Activated CD4-positive, alpha-beta T cell treated with anti-CD3 and anti-CD28 coated beads, Interleukin-2, amount 50 U/mL, for 48 hours (primary cell): ENCODE measurements at places on chromosomes 5 and 9.

DNA sequence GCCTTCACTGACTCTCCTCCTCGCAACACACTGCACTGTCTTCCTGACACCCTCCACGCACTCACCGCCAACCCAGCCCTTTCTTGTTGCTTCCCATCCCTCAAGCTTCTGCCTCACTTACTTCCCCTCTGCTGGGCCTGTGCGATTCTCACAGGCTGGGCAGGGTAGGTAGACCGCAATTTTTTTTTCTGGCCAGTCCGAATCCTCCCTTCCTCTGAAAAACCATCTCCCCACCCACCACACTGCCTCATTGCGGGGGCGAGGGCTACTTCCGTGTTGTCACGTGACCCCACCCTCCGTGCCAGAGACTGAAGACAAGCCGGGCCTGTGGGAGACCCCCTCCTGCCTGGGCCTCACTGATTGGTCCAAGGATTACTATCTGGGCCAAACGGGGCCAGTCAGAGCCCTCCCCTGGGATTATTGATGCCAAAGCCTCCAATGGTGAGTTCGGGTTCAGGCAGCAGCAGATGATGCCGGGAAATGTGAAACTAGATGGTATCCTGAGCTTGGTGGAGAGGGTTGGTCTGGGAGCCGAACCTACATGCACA, 73.1 kb downstream of the STK10 start:
- peak; percentile 87 for DNase-seq

DNA sequence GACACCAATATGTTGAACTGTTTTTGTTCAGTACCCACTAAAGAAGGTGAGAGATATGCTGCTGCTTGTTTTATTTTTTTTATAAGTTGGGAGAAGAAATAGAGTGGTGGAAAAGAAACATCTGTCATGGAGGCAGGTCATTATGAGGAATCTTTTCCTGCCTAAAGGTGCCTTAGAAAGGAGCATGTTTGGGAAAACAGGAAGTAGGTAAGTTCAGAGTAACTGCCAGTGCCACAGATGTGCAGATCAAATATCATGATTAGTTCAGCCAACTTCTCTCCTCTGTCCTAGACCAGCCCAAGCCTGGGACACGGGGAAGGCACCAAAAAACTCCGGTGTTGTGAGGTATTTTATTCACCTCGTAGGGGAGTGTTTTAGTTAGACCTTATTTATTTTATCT, 144.2 kb downstream of the MAN2A1 start:
- DNase-seq = no peak

GRCh38 chr5:7881091-7881490, 12.1 kb downstream of the MTRR start:
- no peak for DNase-seq

GRCh38 chr9:133910855-133911514, 81.1 kb downstream of the VAV2 start:
- DNase-seq = no peak

DNA sequence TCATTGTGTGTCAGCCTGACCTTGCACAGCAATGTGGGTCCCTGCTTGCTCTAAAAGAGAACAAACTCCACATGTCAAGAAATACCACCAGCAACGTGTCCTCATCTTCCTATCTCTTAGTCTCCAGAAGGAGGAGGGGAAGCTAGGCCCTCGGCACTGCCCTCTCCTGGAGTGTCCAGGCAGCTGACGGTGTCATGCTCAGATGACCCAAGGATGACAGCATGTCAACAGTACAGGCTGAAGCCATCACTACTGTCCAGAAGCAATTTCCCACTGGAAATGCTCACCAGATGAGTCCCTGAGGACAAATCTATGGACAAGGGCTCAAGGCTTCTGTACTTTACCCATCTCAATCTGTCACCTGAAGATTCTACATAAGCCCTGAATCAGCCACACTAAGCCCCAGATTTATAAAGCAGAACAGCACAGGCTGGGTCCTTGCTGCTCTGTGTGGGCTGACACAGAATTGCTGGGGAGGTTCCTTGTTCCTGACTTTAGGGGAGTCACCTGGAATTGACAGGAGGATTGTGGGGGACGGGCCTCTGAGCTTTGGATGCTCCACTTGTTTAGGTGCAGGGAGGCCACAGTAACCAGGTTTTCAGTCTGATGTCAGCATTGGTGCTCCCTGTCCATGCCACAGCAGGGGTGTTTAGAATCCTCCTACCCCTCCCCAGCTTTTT, 210.2 kb downstream of the DAB2IP start:
- no peak for DNase-seq

DNA sequence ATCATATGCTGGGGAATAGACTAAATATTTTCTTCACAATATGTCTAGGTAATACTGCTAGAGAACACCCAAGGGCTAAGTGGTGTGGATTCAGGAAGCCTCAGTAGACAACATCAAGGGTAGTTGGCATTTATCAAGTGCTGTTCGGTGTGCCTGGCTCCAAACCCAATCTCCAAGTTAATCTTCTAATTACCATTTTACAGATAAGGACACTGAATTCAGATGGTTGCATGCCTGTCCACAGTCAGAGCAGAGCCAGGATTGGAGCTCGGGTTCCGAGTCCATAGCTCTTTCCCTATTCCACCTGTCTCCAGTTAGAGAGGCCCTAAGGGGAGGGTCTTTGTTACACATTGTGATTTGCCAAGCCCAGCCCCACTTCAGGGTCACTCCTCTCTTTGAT, 58.2 kb downstream of the FGF18 start:
- no peak for DNase-seq

DNA sequence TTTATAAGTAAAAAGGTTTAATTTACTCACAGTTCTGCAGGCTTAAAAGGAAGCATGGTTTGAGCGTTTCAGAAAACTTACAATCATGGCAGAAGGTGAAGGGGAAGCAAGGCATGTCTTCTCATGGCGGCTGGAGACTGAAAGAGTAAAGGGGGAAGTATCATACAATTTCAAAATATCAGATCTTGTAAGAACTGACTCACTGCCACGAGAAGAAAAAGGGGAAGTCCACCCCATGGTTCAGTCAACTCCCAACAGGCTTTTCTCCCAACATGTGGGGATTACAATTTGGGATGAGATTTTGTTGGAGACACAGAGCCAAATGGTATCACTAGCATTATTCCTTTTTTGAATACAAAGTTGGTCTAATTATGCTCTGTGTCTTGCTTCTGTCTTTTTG, 627.9 kb upstream of the ST8SIA4 start:
- DNase-seq = no peak

GRCh38 chr9:35766997-35767396, 12.9 kb upstream of the MSMP start:
- no peak for DNase-seq

- DNase-seq = no peak
Measured at GRCh38 chr9:120383999-120384924, 195.7 kb downstream of the CDK5RAP2 start.

GRCh38 chr5:68432682-68433081, 217.1 kb downstream of the PIK3R1 start:
- DNase-seq = peak; percentile 30

DNA sequence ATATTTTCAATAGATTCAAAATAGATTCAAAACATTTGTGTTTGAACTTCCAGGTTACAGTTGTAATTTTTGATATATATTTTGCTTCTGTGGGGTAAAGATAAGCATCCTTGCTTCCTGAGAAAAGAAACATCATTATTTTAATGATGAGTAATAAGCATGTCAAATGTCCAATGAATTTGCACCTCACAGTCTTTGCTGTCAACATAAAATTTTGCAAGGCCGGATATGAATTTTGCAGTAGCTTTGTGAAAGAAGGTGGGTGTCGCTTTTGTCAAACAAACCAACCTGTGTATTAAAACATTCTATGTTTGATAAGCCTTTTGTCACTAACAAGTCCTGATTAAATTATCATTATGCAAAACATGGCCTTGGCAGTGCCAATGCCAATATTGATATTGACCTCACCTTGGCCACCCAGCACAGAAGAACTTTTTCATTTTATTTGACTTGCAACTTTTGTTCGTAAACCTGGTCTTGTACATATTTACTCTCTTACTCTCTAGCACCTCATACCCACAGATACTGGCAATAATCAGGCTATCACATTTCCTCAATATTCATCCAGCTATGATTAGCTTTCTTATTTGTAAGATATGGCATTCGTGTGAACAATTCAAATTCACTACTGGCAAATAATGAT, 645.0 kb upstream of the KLF4 start:
- DNase-seq = no peak

DNA sequence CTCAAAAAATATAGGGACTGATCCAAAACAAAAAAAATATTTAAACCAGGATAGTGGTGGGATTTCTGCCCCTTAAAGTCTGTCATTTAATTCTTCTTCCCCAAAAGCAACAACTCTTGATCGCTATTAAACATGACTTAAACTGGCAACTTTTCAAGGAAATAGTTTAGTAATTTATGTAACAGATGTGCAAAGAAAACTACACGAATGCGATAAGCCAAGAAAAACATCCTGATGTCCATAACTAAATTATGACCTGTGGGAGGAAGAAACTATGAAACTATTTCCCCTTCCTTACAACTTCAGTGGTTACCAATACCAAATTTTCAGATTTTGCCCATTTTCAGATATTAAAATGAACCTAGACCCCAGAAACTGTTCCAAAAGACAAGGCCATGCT, 31.5 kb downstream of the CLINT1 start:
- no peak for DNase-seq

DNA sequence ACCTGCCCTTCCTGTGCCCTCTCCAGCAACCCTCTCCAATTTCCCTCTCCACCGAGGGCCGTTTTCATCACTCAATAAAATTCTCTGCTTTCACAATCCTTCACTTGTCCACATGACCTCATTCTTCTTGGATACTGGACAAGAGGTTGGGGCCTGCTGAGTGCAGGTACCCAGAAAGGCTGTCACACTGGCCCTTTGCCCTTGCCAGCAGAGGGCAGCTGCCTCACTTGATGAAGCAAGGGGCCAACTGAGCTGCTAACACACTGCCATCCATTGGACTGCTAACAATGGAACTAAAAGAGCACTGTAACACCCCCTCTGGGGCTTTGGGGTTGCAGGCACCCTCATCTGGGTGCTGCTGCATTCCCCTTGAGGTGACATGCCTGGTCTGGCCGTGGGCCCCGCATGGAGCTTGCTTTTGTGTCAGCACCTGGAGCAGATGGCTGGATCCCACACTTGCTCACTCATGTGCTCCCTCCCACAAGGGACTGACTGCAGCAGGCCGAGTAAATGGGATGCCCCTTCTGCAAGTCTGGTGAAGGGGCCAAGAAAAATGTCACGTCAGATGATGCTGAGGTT, 308.1 kb upstream of the ADCY2 start:
- no peak for DNase-seq

DNA sequence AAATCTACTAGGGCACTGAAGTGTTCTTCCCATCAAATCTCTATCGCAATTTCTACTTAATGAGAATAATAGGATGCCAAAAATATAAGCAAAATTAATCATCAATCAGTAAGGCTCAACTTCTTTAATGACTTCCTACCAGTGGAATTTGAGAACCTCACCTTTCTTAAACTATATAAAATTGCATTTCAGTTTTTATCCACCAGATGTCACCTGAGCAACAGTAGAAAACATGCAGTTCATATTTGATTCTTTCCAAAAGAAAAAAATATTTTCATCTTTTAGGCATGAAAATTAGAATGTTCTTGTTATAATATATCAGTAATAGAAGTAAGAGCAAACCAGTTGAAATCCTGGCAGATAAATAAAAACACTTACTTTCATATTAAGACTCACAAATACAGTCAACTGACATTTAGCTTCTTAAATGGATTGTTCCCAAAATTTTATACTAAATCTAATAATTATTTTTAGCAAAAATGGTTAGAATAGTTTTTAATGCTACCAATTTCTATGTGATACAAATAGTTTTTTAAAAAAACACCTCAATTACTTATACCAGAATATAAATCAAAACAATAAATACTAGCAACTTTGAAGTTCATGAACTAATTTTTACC, 13.4 kb upstream of the CCDC112 start:
- DNase-seq = no peak

DNA sequence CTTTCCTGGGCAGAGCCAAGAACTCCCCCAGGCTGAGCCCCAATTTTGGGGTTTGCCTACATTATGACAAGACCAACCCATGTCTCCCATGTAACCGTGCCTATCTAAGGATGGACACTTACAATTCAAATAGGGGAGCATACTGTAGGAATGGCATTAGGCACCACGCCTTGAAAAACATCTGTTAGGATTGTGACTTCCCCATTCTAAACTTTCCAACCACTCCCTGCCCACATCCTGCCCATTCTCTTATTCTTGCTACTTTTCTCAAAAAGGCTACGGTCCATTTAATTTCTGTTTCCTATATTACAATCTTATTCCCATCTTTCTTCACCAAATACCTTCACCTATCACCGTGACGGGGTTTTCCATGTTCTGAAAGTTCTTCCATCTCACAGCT, 99.2 kb downstream of the LPAR1 start:
- no peak for DNase-seq

DNA sequence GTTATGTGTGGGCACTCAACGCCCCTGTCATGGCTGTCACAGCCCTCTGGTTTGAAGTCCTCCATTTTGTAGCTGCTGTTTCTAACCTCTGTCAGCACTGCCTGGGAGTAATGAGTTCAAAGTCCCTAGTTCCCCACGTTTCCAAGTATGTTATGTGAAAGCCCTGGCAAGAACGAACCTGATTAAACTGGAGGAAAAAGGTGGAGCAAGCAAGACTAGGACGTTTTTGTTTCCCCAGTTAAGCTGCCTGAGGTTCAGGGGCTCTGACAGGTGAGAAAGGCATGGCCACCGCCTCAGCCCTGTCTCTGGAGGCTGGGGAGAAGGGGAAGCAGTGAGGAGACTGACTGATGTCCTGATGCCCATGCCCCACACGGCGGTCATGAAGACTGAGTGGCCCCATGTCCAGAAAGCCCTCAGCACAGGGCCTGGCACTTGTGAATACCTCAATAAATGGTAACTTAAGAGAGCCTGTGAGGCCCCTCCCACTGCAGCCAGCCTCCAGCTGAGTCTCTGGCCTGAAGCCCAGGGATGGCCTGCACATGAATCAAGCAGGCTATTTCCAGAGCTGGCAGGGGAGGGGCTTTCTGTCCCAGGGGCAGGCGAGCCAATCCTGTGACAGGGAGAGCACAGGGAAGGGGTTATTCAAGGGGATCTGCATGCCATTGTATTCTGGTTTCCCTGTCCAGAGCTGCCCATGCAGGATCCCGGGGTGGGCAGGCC, 61.8 kb downstream of the PFDN1 start:
- DNase-seq = no peak

DNA sequence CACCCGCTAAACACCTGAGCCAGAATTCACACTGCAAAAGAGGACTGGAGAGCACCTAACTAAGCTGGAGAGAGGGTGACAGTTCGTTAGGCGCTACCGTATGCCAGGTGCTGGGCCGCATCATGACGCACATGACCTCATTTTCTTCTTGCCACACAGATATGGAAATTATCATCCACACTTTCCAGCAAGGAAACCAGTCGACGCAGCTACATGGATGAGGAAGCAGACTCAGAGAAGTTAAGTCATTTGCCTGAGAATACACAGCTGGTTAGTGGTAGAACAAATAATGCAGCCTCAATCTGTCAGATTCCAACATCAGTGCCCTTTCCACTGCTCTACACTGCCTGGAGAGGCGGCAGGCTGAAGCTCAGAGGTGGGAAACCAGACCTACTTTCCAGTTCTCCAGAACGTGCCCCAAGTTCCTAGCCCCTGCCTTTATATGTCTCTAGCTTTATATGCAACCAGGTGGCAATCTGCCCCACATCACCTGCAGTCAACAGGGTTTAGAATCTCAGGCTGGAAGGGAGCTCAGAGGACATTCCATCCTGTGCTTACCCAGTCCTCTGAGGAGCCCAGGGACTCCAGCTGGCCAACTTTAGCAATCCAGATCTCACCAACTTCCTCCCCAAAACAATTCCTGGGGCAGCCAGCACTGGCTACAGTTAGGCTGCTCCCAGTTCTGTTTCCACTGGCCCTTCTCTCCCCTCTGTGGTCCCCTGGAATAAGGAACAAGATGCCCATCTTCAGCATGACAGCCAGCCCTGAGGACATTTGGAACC, 8.8 kb downstream of the TNIP1 start:
- DNase-seq = no peak
